ENCODE measurements at places on chromosomes 16 and 17. TPM values are rescaled to one million over a fixed set of nuclear protein-coding genes. Genes with fewer than 3 reads are reported as not detected.
A peak's percentile ranks its signal among the peaks of the same experiment; 100 is the strongest.

The KRT25 gene
- not detected for total RNA-seq

GRCh38 chr16:87431926-87432325, 39.8 kb downstream of the MAP1LC3B start:
- no peak for DNase-seq

DNA sequence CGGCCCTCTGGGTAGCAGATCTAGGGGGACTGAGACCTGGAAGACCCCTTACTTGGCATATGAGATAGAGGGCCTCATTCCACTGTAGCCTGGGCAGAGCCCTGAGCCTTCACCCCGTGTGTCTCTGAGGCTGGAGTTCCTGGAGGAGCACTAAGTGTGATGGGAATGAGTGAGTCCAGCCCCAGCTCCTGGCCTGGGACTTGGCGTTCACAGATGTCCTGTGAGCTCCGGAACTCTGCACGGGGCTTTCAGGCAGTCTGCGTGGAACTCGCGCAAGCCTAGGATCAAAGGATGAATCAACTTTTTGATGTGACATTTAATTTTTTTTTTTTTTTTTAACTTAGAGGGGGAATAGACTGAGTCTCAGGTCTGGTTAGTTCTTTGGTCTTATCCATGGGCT, 1.8 kb downstream of the NKD1 start:
- DNase-seq = no peak

- DNase-seq = peak; percentile 84
Measured at GRCh38 chr16:50696575-50697420, 3.4 kb downstream of the NOD2 start.

The EME1 gene
- total RNA-seq = 0.46 TPM

DNA sequence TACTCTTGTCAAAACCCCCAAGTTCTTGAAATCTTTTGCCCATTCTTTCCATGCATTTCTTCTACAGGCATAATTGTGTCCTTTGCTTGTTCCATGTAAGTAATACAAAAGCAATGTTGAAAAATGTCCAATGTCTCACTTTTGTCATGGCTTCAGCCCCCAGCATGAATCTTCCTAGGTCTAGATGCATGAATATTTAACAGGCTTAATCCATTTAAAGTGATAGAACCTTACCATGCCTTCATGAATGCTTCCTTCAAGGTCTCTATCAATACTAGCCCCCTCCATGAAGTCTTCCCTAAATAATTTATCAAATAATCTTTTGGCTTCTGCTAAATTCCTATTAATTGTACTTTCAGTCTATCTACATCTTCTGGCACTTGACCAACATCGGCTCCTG, 46.1 kb upstream of the ANKFY1 start:
- DNase-seq = no peak

DNA sequence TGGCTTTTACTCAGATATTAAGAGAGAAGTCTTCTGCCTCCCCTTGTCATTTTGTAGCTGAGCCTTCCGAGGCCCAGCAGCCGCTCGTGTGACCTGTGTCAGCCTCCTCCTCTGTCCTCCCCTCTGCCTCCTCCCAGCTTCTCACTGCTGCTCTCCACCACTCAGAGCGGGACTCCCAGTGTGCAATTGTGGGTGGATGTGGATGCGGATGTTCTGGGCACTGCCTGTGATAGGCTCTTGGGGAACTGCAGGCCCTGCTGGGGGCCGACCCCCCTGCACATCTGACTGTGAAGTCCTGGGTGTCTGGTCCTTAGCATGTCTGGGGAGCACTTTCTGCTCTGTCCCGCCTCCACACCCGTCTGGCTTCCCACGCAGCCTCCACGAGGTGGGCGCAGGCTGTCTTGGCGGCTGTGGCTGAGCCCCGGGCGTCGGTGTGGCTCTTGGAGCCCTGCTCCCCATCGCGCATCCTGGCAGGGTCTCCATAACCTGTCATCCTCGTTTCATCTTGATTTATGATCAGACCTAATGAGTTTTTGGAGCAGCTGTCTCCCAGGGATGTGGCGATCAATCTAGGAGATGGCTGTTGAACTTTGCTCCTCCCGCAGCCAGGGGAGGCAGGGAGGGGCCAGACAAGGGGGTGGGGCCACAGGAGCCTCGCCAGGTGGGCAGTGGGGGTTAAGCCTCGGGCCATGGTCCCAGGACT, 28.1 kb downstream of the GRIN2C start:
- no peak for DNase-seq

- DNase-seq = no peak
Measured at GRCh38 chr17:58956997-58957724, 149.5 kb downstream of the TRIM37 start.

GRCh38 chr17:7559320-7560171, 996 bp downstream of the TNFSF13 start:
- no peak for DNase-seq

DNA sequence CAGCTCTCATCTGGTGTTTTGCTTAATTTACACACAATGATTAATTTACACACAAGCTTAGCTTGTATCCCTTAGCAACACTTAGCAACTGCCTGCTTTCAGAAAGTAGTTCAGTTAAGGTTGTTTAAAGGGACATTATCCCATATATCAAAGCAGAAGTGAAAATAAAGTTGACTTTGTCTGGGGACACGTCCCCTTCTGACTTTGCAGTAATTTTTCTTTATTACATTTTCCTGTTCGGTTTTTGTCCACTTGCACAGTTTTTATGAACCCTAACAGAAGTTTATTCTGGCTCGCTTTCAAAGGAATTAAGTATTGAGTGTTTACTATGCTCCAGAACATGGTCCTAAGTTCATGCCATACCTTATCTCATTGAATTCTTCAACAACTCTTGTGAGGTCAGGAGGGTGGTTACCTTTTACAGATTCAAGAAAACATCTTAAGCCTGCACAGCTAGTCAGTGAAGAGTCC, 41.5 kb downstream of the ARHGAP44 start:
- no peak for DNase-seq

The TMC5 gene
- 0.14 TPM for total RNA-seq

- no peak for DNase-seq
Measured at GRCh38 chr16:24544640-24545039, 5.3 kb downstream of the RBBP6 start.

DNA sequence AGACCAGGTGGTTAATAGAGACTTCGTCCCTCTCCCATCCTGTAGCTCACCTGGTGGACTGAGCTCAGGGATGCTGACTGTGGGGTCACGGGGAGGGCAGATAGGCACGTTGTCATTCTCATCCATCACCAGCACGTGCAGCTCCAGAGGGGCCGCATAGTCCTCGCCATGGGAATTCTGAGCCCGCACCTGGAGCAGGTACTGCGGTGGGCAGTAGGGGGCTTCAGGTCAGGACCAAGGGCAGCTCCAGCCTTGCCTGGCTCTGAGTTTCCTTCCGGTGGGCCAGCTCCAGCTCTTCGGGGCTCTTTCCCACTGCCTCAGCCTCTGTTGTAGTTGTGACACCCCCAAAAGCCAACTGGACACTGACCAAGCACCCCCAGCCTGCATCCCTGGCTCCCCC, 5.6 kb downstream of the CDH16 start:
- DNase-seq = peak; percentile 21

DNA sequence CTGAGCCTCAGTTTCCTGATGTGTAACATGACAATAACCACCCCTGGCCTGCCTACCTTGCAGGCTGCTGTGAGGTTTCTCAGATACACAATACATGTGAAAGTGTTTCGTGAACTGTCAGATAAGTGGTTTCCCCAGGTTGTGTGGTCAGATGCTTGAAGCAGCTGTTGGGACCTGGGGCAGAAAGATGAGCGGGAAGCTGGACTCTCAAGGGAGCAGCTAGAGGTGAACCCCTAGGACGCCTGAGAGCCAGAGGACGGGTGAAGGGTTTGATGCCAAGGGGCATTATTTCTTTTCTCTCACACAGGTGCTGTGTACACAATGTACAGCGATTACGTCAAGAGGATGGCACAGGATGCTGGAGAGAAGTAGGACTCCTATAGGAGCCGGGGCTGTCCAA, 2.3 kb downstream of the HIGD1B start:
- no peak for DNase-seq

DNA sequence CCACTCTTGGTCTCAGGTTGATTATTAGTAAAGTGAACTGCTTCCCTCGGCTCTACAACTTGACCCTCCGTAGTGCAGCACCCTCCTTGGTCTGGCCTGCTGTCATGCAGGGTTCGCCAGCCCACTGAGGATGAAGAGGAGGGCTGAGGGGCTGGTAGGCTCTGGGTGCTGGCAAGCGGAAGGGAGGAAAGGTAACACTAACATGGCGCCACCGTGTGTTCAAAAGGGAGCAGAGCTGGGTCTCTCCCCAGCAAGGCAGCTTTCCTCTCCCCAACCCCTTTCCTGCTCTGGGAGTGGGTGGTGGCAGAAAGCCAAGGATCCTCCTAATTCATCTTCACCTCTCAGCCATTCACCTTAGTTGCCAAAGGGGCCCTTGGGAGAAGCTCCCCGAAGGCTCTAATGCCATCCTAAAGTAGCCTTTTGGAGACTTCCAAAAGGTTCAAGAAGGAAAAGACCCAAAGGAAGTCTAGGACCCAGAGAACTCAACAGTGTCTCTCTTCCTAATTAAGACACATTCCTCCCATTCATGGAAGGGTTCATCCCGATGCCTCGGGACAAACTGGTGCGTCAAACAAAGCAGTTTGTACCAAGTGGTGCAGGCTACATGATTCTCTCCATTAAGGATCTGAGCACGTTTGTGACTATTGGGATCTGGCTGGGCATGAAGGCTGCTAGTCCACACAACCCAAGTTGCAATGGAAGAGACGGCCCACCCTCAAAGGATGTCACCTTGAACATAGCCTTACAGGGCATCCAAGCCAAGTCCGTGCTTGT, 90.8 kb upstream of the TOB1 start:
- DNase-seq = peak; percentile 63

DNA sequence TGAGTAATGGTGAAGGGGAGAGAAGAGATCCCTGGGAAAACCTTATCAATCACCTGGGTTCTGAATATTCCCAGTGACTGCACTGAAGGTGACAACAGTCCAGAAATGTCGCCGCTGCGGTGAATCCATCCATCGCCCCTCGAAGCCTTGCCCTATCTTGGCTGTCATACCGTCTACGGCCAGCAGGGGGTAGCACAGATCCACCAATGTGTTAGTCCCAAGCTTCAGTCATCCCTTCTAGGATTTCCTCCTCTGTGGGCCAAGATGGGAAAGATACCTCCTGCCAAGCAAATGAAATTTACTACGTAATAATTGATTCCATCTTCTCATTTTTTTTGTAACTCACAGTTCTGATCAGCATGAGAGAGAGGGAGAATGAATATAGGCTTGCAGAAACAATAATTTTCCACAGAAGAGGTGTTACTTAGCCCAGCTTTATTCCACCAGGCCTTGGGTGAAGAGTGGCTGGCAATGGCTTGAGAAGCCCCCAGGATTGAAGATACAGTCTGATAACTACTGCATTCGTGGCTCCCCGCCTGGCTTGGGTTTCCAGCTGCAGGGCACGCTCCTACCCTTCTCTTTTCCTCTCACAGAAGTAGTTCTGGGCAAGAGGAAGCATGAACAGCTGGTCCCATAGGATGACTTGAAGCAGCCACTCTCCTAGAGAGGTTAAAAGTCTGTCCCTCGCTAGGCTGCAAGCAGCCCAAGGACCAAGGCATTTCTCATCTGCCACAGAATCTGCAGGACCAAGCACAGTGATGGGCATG, 2.6 kb upstream of the FMNL1 start:
- peak; percentile 82 for DNase-seq

The SPN gene
- 3.3 TPM for total RNA-seq

DNA sequence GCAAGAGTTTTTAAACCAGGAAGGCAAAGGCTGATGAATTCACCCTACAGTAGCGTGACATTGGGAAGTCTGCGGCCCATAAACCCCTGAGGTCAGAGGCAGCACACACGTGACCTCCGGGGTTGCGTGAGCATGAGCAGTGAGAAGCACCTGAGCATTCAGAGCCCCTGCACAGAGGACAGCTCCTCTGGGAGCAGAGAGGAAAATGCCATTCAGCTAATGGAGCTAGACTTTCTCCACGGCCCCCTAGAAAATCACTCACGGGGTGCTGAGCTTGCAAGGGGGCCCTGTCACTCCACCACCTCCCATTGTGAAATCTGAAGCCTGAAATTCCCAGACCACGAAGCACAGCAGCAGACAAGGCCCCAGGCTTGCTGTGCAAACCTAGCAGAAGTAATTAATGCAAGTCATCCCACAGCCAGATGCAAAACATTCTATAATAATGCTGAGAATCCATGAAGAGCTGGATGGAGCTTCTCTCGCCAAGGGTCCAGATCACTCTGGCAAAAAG, 114.9 kb upstream of the RCVRN start:
- DNase-seq = no peak

- DNase-seq = peak; percentile 78
Measured at GRCh38 chr16:890217-890616, 80.6 kb downstream of the LMF1 start.

- DNase-seq = no peak
Measured at GRCh38 chr16:76653390-76654026, 376.3 kb downstream of the CNTNAP4 start.

DNA sequence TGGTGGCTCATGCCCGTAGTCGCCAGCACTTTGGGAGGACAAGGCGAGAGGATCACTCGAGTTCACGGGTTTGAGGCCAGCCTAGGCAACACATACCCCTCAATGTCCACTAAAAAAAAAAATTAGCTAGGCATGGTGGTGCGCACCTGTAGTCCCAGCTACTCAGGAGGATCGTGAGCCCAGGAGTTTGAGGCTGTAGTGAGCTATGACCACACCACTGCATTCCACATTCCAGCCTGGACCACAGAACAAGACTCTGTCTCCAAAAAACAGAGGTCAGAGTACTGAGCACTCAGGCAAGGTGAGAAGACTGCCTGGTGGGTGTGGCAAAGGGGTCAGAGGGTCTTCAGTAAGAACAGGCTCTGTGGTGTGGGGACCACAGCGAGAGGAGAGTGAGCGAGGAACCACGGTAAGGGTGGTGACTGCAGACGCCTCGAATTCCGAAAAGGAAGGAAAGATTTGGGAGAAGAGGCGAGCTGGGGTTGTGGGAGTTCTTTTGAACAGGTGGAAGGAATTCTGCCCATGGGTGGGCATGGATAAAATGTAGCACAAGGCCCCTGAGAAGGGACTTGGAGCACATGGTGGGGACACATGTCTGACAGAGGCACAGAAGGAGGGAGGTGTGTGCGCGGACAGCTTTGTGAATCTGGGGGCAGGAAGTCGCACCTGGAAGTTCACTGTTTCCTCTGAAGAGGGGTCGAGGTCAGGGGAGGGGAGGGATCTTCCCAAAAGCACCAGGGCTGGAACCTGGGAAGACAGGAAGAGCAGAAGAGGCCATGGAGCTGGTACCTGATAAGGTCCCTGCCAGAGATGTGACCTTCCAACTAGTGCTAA, 134.6 kb downstream of the PARN start:
- no peak for DNase-seq

GRCh38 chr17:73343168-73343634, 31.4 kb upstream of the CDC42EP4 start:
- DNase-seq = peak; percentile 89

GRCh38 chr16:75252946-75253911, 1.8 kb upstream of the BCAR1 start:
- peak; percentile 26 for DNase-seq

DNA sequence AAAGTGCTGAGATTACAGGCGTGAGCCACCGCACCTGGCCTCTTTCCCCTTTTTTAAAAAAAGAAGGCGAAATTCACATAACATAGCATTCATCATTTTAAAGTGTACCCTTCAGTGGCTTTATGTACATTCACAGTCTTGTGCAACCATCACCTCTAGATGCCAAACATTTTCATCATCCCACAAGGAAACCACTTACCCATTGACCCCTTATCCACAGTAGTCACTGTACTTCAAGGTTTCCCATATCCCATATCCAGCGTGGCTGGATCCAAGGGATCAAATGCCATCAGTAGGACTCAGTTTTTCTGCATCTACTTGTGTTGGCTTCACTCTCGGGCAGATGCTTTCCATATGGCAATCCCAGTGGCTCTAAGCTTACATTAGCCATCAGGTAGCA, 50.3 kb downstream of the BMERB1 start:
- DNase-seq = no peak

Measured in right cardiac atrium (tissue), 5 donors.